ENCODE measurements at places on chromosomes 13 and 19.

DNA sequence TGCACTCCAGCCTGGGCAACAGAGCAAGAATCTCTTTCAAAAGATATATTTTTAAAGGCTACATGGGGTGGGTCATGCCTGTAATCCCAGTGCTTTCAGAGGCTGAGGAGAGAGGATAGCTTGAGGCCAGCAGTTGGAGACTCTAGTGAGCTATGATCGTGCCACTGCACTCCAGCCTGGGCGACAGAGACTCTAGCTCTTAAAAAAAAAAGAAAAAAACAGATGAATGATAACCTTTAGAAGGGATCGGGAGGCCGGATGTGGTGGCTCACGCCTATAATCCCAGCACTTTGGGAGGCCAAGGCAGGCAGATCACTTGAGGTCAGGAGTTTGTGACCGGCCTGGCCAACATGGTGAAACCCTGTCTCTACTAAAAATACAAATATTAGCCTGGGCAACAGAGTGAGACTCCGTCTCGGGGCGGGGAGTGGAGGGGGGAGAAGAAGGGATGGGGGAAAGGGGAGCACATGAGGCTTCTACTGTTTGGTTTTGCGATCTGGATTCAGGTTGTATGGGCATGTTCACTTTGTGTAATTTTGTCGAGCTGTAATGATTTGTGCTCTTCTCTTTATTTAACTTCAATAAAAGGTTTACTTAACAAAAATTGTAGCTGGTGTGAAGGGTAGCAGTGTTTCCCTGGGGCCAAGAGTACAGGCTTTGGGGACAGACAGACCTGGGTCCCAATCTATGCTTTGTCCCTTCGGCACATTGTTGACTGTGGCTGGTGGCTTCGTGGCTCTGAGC is 1.1 kb upstream of the PSMC4 start:
- DNase-seq = no peak

DNA sequence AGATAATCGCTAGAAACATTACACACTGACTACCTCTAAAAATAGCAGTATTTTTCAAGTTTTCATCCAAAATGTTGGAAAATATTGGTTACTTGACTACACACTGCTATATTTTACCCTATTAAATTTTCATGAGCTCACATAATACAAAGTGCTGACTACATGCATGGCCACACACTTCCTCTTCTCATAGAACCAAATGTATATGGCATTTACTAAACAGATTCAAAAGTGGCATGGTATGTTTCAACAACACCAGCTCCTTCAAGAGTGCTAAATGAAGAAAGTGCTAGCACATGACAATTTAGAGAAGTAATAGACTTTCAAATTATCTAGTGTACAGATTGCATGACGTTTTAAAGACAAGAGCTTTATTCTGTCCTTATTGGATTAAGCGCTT is 780.4 kb upstream of the SLITRK6 start:
- DNase-seq = no peak

DNA sequence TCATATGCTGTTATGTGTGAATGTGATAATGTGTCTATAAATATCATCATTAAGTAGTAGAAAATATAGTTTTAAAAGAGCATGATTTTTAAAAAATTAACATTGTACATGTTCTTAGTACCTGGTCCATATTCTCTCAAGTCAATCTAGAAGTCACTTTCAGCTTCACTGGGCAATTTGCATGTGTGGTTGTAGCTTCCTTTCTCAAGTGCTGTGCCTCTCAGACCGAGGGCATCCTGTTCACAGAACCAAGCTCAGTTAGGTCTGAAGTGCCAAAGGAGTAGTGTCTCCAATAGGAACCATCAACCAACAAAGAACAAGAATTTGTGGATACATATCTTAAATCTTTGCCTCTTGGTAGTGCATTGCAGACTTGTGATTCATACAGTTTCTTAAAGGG is 541.8 kb upstream of the SLC10A2 start:
- no peak for DNase-seq

- DNase-seq = no peak
Observed at GRCh38 chr19:799076-799881, 2.0 kb downstream of the PTBP1 start.

GRCh38 chr13:102817907-102818306 is 19.0 kb downstream of the BIVM start:
- DNase-seq = no peak

- no peak for DNase-seq
Observed at GRCh38 chr13:55160867-55161266, 1979.9 kb upstream of the PRR20A start.

DNA sequence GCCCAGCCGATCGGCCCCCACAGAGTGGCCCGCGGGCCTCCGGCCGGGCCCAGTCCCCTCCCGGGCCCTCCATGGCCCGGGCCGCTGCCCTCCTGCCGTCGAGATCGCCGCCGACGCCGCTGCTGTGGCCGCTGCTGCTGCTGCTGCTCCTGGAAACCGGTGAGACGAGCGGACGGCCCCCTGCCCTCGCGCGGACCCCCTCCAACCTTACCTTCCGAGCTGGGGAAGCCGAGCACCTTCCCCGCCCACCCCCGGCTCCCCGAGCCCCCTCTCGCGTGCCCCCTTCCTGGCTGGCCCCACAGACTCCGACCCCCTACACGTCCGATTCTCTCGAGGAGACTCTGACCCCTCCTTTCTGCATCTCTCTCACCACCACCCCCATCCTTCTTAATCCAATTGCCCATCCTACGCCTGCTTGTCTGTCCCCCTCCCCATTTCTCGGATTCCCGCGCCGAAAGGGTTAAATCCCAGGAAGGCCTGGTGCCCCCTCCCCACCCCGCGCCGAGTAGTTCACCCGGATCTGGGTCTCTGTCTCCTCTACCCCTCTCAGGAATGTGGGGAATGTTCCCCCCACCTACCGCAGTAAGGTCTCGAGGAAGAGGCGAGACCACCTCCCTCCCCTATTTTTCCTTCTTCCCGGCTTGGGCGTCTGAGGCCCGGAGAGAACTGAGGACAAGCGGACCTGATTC is 502 bp downstream of the NECTIN2 start:
- no peak for DNase-seq

- no peak for DNase-seq
Observed at GRCh38 chr13:73835138-73835721, 299.0 kb downstream of the KLF12 start.

DNA sequence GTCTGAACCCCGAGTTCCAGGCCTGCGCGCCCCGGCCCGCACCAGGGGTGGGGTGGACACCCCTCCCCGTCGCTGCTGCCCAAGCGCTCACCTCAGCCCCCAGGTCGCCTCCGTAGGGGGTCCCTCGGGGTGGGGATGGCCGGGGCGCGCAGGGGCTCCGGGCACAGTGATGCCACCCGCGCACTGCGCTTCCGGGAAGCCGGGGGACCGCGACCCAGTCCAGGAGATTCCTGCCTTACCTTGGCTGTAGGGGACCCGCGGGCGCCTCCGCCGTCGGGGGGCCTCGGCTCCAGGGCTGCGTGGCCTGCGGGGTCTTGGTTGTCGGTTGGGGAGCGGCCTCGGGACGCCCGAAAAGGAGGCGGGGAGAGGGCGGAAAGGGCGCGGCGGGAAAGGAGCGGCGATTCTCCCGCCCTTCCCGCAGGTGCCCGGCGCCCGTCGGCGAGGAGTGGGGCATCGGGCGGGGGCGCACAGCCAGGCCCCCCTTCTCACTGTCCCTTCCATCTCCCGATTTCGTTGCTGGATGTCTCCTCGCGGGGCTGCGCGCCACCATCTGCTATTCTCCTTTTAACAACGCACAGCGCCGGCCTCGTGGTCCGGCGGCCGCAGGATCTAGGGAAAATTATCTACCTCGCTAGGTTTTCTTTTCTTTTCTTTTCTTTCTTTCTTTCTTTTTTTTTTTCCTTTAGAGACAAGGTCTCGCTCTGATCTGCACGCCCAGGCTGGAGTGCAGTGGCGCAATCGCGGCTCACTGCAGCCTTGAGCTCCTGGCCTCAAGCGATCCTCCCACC is at the start of gene KEAP1:
TSS of gene KEAP1 (minus strand) at position 355 of the 788 bp plus-strand sequence. CDS start 3,323 bp downstream, outside the sequence.
- DNase-seq = peak; percentile 68

DNA sequence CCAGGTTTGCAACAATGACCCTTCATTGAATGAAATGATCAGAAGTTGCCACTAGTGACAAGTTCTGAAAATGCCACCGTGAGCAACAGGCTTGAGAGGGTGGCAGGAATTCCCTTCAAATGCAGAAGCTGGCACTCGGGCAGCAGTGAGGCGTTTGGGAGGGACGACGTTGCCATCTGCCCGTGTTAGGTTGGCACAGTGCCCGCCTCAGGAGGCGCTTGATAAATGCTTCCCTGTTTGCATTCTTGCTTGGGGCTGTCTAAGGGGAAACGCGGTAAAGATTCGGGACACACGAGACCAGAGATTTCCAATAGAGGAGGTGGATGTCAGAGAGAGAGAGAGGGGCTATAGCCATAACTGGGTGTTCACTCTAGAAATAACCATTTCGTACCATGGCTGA is 101.9 kb downstream of the TEX29 start:
- no peak for DNase-seq

DNA sequence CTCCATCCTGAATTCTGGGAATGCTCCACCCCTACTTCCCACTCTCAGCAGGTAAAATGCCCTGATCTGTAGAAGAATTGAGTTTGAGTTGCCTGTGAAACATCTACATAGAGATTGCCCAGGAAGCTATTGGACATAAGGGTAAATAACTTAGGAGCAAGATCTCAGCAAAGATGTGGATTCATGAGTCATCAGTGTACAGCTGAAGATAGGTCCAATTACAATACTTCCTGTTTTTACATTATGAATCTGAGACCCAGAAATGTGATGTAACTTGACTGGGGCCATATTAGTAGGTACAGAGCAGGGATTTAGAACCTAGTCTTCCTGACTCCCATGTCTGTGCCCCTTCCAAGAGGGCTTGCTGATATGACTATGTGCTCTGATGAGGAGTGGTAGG is 79.4 kb upstream of the FNDC3A start:
- no peak for DNase-seq

GRCh38 chr13:67017276-67017675 is 212.9 kb downstream of the PCDH9 start:
- no peak for DNase-seq

- DNase-seq = no peak
Observed at GRCh38 chr19:29048873-29049272, 164.1 kb downstream of the UQCRFS1 start.

GRCh38 chr19:3179739-3180293 is 1.2 kb downstream of the S1PR4 start:
- no peak for DNase-seq

DNA sequence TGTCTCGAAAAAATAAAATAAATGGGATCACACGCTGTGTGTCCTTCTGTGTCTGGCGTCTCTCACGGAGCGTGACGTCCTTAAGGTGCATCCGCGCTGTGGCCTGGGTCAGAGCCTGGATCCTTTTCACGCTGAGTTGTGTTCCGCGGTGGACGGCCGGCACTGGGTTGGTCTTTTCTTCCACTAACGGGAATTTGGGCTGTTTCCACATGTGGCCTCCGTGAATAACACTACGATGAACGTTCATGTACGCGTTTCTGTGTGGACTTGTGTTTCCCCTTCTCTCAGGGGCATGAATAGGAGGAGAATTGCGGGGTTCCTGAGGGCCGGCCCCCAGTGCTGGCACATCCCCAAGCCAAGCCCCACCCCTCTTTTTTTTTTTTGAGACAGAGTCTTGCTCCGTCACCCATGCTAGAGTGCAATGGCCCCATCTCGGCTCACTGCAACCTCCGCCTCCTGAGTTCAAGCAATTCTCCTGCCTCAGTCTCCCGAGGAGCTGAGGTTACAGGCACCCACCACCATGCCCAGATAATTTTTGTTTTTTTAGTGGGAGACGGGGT is 6.2 kb upstream of the PTBP1 start:
- DNase-seq = no peak

DNA sequence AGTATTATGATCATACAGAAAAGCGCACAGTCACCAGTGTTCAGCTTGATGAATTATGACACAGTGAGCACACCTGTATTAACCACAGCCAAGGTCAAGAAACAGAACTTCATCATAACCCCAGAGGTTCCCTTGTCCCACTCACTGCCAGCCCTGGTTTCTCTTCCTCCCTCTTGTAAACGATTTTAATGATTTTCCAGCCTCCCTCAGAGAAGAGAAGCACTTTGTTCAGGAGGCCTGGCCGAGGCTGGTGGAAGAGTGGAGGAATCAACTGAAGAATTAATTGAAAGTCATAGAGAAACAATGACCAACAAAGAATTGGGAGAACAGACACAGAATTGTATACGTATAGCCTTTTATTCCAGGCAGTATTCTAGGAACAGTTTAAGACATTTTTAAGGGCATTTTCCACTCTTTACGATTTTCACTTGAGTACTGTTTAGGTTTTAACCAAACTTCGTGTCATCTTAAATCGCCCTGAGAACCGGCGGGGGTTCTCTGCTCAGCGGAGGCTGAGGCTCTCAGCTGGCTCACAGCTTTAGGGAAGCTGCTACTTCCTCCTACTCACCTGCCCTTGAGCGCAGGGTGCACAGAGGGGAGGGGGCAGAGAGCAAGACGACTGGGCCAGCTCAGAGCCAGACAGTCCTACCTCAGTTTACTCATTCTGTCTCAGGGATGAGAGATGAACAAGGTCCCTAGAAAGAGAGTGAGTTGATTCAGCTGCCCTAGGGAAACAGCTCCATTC is 108.6 kb downstream of the AKAP11 start:
- no peak for DNase-seq

DNA sequence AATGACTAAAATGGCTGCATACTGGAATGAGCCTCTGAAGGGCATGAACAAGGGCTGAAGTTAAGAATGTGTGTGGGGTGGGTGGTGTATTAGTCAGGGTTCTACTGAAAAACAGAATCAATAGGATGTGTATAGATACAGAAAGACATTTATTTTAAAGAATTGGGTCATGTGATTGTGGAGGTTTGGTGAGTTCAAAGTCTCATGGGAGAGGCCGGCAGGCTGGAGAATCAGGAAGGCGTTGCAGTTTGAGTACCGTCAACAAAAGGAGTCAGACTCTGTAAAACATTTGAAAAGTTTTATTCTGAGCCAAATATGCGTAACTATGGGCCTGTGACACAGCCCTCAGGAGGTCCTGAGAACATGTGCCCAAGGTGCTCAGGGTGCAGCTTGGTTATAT is 24.5 kb upstream of the CYSLTR2 start:
- no peak for DNase-seq

- DNase-seq = peak; percentile 72
Observed at GRCh38 chr19:48752496-48753365, at the start of gene FUT1. TSS of gene FUT1 (minus strand) at chr19:48752641. CDS start at chr19:48751281, 1,360 bp downstream.

DNA sequence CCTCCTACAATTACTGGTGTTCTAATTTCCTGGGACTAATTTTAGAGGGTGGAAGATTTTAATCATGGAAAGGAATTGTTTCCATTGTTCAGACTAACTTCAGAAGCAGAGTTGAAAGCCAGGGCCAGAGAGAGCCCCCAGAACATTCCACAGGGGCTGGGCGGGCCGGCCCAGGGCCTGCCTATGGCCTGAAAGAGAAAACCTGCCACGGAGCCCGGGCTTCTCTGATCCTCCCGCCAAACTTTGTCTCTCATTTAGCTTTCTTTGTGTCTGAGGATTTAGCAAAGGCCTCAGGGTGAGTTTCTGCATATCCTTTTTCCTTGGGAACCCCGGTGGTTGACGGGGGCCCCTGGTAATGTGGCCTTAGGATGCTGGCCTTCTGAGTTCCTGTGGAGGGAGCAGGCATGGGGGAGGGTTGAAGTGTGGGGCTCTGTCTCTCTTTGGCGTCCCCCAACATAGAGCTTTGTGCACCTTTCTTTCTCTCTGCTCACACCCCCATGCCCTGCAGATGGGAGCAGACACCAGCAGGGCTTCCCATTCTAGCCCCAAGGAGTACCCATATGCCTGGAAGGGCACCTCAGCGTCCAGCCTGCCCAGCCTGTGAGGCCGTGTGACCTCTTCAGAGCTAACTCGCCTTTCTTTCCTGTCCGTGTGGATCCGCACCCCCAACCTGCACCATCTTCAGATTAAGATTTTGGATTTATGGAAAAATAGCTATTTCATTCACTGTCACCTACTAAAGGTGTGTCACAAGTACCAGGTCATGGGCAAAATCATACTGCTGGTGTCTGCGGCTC is 539.5 kb downstream of the FGF9 start:
- DNase-seq = no peak
